H7 (cell line): ENCODE measurements at places on chromosomes 6 and 20. TPM values are rescaled to one million over a fixed set of nuclear protein-coding genes. Genes with fewer than 3 reads are reported as not detected.

The TMEM244 gene
- total RNA-seq: not detected in 2 replicates

The CD24 gene
- 1,059 and 1,266 TPM in 2 replicates for total RNA-seq

- DNase-seq: no peak
Measured at GRCh38 chr6:164227952-164228522, 813.5 kb downstream of the QKI start.

- no peak for DNase-seq
Measured at GRCh38 chr20:38534756-38535155, 46.2 kb upstream of the ADIG start.

- peak; percentile 80 for DNase-seq
Measured at GRCh38 chr6:329888-330691, 37.8 kb downstream of the DUSP22 start.

DNA sequence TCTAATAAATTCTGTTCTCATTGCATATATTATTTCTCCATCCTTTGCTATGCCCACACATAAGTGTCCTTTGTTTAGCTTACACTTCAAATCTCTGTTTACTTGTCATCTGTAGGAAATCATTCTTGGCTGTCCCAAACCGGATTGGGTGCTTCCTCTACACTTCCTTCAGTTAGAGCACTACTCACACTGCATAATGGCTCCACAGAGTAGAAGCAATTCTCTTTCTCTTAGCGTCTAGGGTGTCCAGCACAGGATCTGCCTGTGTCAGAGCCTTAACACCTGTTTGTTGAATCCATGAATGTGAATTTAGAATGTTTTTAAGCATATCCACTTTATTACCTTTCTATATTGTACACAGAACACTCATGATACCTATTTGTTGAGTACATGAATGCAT, 87.0 kb upstream of the BMP2 start:
- no peak for DNase-seq

- peak; percentile 45 for DNase-seq
Measured at GRCh38 chr20:17710379-17711266, 10.9 kb downstream of the BANF2 start.

- DNase-seq: no peak
Measured at GRCh38 chr6:81772741-81773140, 20.3 kb upstream of the TENT5A start.

DNA sequence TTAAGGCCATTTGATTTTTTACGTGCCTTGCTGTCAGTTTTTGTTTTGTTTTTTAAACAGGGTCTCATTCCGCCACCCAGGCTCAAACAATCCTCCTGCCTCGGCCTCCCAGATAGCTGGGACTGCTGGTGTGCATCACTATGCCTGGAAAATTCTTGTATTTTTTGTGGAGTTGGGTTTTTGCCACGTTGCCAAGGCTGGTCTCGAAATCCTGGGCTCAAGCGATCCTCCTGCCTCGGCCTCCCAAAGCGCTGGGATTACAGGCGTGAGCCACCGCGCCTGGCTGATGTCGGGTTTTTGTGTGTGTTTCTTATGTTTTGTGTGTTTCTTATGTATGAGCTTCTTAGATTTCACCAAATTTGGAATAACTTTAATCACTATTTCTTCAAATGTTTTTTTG, 104.8 kb downstream of the TAF4 start:
- DNase-seq: no peak

- no peak for DNase-seq
Measured at GRCh38 chr6:21208081-21208795, 385.3 kb upstream of the SOX4 start.

DNA sequence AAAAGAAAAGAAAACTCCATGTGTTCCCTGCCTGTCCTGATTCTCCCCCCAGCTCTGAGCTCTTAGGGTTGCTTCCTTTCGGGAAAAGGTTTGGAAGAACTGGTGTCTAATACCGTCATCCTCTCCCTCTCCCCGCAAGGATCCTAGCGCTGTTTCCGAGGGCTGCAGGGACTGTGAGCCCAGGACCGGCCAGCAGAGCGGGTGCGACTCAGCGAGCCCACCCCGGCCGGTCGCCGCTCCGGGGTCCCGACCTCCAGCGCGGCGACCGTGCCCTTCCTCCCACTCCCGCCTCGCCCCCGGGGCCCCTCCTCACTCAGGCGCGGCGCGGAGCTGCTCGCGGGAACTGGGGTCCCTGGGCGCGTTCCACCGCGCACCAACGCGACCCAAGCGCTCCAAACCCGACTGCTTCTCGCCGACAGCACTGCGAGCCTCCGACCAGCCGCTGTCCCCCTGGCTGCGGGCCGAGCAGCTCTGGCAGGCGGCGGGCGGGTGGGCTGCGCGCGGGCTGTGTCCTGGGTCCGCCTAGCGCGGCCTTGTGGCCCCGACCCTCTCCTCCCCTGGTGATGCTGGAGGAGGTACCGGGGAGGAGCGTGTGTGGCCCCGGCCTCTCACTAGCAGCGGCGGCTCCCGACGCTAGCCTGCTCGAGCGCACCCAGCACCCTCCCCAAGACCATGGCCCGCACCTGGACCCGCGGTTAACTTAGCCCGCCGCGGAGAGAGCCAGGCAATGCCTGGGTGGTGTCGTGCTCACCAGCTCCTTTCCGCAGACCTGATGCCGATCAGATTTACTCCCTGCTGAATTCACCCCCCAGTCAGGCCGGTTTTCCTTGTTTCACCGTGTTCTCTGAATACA, at the start of gene PLA2G7:
Gene PLA2G7, minus strand, starts transcription at position 509 of the 853 bp plus-strand sequence. CDS start 12,484 bp downstream, outside the sequence.
- DNase-seq: peak; percentile 80

GRCh38 chr20:313948-314347, 11.4 kb upstream of the SOX12 start:
- DNase-seq: no peak

DNA sequence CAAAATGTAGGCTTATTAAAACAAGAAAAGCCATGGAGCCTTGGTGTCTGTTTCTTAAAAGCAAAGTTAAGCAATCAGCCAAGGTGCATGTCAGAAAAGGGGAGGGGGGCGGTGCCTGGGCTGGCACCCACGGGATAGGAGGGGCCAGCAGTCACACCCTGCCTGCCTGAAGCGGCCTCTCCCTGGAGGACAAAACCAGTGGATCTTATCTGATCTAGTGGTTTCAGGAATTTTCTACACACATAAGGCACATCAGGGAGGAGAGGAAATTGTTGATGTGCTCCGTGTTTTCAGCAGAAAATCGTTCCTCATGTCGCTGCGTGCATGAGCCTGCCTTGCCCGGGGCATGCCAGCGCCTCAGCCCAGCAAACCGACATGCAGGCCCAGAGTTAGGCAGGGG, 276.4 kb downstream of the TAF4 start:
- DNase-seq: no peak

DNA sequence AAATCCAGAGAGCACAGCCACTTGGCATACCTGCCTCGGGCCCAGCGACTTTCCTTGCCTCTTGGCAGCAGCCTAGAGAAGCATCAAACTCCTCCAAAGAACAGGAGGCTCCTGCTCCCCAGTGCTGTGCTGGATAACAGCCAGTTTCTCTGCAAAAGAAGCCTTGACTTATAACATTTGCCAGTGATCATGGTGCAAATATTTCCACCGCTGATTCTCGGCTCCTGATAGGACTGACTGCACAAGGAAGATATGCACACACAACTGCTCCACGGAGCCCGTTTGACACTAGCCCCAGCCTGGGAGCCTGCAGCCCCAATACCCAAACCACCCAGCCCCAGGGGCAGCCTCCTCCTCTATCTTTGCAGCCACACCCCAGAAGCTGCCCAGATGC, 17.5 kb downstream of the ACSS1 start:
- DNase-seq: no peak
